ENCODE measurements at places on chromosomes 5 and 9.

GRCh38 chr9:6576987-6577386, 68.5 kb downstream of the GLDC start:
- DNase-seq = no peak

DNA sequence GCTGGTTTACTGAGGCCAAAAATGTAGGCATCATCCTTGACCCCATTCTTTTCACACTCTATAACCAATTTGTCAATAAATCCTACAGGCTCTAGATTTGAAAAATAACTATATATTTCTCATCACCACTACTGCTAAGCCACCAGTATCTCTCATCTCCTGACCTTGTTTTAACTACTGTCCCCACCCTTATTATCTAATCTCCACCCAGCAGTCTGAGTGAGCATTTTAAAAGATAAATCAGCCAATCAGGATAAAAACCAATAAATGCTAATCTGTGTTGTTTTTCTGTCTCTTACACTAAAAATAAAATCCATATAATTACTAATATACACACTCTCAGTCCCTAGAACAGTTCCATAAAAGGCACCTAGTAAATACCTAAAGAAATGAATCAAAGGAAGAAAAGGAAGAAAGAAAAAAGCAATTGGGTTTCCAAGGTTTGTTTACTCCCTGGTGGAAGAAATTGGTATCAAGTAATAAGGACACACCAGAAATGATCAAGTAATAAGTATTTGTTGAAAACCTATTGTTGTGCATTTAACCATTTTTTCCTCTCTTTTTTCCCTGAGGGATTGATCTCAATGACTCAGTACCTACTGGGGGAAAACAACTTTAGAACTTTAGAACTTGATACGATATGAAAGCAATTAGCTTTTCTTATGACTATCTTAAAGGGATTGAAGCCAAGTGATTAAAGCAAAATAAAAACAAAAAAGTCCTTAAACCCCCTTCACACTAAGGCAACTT, 19.3 kb downstream of the MRPS27 start:
- DNase-seq = no peak

- no peak for DNase-seq
These were observed 22.3 kb upstream of the TMEM250 start for GRCh38 chr9:136140966-136141365.

- DNase-seq = no peak
These were observed 283.8 kb downstream of the NTRK2 start for GRCh38 chr9:84953252-84953773.

DNA sequence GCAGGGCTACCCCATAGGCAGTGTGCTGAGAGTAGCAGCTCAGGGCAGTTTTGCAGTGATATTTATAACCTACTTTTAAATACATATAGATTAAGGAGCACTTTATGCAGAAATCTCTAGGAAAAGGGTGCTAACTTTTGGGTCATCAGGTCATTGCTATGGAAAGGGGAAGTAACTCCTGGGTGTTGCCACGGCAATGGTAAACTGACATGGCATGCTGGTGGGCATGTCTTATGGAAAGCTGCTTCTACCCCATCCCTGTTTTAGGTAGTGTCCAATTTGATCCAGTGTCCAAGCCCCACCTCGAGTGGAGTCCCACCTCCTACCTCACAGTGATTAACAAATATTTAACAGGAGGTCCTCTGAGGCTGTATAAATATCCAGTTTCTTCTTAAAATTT, 56.8 kb upstream of the XPA start:
- no peak for DNase-seq

DNA sequence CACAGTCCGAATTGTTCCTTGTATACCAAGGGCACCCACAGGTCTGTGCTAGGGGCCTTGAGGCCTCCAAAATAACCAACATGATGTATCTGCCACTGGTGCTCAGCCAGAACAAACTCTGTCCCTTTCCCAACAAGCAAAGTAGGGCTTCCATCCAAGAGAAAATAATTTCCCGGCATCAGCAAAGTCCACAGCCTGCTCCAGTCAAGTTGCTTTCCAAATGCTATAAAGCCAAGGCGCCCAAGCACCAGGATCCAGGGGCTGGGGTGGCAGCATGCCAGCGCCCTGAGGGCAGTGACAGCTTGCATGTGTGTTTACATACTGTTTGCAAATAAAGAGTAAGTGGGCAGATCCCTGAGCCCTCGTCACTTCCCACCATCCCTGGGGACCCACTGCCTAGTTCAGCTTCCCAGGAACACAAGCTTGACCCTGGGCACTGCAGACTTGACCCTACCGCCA, 155.9 kb downstream of the ERCC6L2 start:
- DNase-seq = no peak

- no peak for DNase-seq
These were observed 8.5 kb downstream of the GGTA1 start for GRCh38 chr9:121491111-121491510.

GRCh38 chr9:136807281-136808074, at the start of gene RABL6:
Gene RABL6 (plus strand): TSS chr9:136807948. CDS start chr9:136808197, 249 bp downstream.
- DNase-seq = peak; percentile 100

GRCh38 chr9:81499021-81499454, 190.3 kb downstream of the TLE1 start:
- no peak for DNase-seq

DNA sequence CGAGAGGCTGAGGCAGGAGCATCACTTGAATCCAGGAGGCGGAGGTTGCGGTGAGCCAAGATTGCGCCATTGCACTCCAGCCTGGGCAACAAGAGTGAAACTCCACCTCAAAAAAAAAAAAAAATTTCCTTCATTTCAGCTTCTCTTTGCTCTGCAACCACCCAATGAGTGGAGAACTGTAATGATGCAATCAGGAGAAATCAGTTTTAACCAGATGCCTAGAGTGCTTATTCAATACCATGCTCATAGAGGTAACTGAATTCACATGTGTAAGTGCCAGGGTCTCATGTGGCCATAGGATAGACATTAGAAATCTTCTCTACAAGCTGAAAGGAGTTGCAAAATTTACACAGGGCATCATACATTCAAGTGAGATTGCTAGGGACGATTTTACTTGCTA, 70.6 kb downstream of the HMHB1 start:
- DNase-seq = no peak

Data from H54 (cell line).